ENCODE measurements at places on chromosomes 1 and 21. TPM values are rescaled to one million over a fixed set of nuclear protein-coding genes. Genes with fewer than 3 reads are reported as not detected.

DNA sequence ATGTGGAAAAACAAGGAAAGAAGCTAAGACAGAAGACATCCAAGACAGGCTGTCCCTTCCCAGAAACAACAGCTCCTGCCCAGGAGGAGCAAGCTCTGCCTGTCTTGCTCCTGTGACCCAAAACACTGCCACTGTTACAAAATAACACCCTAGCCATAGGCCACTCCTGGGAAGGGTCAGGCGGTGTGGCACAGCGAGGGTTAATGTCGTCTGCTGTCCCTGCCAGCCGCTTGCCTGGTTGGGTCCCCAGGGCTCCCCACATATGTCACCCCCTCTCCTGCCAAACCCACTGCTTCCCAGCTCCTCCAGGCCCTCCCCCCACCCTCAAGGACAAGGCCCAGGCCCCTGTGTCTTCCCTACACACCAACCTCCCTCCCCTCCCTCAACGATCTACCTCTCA, 3.9 kb upstream of the NHLH1 start:
- no peak for DNase-seq

DNA sequence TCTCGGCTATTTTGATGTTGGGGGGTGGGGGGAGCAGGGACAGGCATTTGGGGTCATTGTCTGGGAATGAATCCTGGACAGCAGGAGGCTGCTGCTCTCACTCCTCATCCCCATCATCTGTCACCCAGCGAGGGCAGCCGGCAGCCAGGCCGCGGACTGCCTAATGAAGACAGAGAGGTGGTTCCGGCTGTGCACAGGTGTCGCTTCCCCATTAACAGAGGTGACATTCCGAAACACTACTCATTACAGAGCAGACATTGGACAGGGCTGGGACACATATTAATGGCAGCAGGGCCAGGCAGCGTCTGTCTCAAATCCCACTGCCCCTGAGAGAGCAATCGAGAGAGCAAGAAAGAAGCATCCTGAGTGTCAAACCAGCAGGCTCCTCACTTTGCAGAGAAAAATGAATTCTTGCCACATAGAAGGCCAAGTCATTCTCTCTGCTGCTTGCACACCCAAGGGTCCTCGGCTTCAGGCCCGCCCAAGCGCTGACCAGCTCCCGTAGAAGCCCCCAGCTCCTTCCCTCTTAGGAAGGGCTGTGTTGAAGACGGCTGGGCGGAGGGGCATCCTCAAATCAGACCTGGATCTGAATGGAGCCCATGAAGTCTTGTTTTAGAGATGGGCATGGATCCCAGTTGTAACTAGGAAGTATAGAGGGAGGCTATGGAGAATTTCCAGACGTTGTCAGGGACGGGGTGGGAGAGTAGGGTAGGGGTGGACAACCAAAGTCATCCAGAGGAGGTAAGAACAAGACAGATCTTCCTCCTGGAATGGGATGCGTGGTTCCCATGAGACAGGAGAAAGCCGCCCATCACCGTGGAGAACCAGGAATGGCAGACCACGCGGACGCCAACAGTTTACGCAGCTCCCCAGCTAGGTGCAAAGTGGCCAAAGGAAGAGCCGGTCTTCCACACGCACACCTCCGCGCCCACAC, 8.2 kb upstream of the LEMD1 start:
- no peak for DNase-seq

- no peak for DNase-seq
These were observed 109.2 kb upstream of the SERTAD4 start for GRCh38 chr1:210123383-210123782.

DNA sequence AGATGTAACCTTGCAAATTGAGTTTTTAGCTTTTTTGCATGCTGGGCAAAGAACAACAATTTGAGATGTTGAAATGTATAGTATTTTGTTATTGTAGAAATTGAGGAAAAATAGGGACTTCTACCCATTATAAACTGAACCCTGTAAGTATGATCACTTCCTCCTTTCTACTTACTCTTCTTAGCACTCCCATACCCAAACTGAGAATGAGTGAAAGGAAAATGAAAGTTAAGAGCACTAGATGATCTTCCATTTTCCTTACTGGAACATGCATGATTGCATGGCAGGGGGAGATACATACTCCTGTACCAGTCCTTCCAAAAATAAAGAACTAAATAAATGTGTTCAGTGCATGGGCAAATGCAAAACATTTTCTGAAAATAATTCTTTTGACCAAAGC, 107.4 kb upstream of the KIAA1614 start:
- DNase-seq, result no peak

DNA sequence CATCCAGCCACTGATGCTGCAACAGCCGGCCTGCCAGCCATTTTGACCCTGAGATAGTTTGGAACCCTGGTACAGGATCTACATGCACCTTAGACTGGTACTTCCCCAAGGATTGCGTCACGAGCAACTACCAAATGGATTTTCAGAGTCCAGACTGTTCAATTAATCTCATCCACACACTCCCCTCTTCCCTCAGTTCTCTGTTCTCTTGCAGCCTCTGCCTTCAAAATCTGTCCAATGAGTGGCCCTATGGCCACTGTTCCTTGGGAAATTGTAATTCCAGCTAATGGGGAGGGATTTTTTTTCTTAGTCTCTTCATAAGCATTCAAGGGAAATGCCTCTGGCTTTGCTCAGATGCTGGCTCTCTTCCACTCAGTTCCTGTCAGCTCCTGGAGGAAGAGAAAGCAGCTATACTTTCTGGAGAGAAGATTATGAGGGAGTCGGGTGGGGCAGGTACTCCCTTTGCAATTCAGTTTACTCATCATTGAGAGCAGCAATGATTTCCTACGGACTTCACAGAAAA, 19.8 kb upstream of the UAP1 start:
- no peak for DNase-seq

GRCh38 chr21:35926003-35926740, 134.2 kb downstream of the SETD4 start:
- no peak for DNase-seq

DNA sequence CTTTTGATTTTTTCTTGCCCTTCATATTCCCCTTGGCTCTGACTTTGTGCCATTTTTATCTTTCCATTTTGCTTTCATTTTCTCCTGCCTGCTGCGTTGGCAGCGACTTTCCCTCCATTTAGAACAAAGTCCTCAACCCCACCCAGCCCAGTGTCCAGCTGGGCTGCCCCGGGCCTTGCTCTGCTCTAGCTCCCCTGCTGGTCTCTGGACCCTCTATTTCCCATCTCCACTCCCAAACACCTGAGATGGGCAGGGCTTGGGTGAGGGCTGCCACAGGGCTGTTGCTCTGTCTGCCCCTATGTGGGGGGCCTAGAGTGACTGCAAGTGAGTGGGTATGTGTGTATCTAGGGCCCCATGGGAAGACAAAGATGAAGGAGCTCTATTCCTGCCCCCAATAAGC, 7.3 kb upstream of the ADAM15 start:
- no peak for DNase-seq

- no peak for DNase-seq
These were observed 52.4 kb upstream of the CDC42BPA start for GRCh38 chr1:227370533-227371254.

DNA sequence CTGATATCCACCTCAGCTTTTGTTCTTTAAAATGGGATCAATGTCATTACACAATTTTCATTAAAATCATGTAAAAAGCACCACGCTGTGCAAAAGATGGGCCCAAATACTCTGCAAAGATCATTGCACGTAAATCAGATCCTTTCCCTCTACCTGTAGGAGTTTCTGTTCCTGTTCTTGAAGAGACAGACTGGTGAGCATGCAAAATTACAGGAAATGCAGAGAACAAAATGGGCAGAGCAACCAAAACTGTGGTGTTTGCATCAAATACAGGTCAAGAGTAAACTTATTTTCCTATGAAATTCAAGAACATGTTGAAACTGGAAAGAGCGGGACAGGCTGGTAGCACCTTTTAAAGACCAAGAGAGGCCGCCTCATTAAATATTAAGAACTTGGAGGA, 294.9 kb upstream of the ADGRL2 start:
- no peak for DNase-seq

DNA sequence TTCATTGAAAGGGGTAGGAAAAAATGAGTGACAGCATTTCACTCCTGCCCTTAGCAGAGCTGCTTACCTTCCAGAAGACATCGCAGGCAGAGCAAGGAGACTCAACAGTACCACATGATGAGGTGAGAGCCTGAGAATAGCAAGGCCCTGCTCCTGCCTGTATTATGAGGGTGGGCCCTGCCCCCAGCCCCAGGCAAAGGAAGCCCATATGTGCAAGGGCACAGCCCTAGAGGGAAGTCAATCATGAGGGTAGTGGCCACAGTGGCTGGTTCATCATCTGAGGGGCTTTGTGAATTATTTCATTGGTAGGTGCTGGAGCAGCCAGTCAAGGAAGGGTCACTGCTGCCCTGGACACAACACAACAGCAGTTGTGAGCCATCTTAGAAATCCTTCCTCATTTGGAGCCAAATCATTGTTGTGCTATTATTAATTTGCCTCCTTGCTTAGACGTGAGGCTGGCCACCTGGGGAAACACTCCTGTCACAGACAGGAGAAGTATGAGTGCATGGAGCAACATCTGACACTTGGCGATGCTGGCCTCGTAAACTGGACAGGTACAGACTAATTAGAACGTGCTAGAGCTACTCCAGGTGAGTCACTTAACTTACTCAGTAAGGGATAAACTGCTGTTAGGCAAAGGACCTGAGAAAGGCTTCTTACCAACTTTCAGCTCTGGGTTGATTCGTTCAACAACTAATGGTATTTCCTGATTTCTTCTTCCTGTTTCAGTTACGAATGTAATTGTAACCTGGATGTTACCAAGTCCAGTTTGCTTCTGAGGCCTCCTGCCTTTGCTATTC, 22.7 kb upstream of the ACBD6 start:
- no peak for DNase-seq

GRCh38 chr1:204084247-204084772, 11.4 kb downstream of the SOX13 start:
- DNase-seq, result no peak

DNA sequence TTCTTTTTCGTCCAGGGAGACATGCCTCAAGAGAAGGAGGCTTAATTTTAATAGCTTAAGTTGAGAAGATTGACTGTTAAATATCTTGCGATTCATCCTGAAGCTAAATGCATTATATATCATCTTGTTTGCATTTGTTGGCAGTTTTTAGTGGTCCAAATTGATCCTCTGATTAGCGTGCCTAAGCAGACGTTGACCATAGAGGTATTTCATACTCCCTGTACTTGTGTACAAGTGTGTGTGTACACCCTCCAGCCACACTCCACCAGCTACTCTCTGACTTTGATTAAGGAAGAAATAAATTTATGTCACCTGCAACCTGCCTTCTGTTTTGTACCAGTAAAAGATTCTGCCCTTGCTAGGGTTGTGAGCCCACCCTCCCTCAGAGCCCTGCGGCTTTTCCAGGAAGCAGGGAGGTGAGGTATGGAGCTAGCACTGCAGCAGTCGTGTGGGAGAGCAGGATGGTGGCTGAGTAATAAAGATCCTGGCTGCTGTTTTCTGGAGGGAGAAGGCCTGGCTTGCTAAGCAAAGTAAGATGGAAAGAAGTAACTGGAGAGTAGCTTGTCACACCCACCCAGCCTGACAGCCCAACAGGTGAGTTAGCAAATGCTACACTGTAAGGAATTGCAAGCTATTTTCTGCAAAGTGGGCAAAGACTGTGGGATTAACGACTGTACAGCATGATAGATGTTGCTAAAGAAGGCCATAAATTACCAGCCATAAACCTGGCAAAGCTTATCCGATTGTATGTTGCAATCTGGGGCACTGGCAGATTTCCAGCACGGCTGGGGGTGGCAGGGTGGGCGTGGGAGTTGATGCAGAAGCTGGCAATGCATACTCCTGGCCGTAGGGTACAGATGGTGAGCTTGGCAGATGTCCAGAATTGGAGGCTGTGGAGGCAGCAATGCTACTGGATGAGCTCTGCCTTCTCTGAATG, 170.2 kb downstream of the TNR start:
- peak; percentile 86 for DNase-seq

Gene CHRNB2
- polyA plus RNA-seq, result 0.56 TPM

Gene ETNK2
- polyA plus RNA-seq, result 24.6 TPM

Gene CHI3L2
- polyA plus RNA-seq, result 0.24 TPM

Gene CCDC17
- polyA plus RNA-seq, result 1.9 TPM

Gene IRF6
- 20.6 TPM for polyA plus RNA-seq

Gene DUSP23
- polyA plus RNA-seq, result 32.4 TPM
